ENCODE measurements at places on chromosomes 3 and 15.

GRCh38 chr15:67327737-67328136 is 73.2 kb downstream of the IQCH start:
- no peak for DNase-seq

DNA sequence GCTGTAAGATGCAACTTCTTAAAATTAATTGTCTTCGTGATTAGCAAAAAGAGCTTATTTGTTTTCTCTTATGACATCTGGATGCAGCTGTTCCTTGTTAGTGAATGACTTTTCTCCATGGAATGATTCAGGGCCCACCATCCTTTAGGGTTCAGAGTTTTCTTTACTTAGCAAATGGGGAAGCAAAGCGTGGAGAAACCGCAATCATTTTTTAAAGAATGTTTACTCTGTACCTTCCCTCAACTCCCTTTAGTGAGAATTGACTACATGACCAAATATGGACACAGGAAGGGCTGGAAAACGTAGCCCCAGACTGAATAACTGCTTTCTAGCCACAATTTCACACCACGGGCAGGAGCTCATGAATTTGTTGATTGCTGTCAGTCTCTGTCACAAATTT is 130.1 kb downstream of the EDEM1 start:
- DNase-seq: no peak

- no peak for DNase-seq
These were observed 141.5 kb downstream of the GADL1 start for GRCh38 chr3:30752970-30753369.

GRCh38 chr3:156474560-156475389 is 80.1 kb downstream of the SSR3 start:
- no peak for DNase-seq

GRCh38 chr3:15630646-15631350 is 29.3 kb downstream of the BTD start:
- no peak for DNase-seq

- no peak for DNase-seq
These were observed 12.3 kb upstream of the COL6A6 start for GRCh38 chr3:130504701-130505100.

- DNase-seq: no peak
These were observed 67.0 kb downstream of the CSNK1G1 start for GRCh38 chr15:64288999-64289398.

- DNase-seq: no peak
These were observed 990.4 kb upstream of the CADM2 start for GRCh38 chr3:83968356-83968755.

DNA sequence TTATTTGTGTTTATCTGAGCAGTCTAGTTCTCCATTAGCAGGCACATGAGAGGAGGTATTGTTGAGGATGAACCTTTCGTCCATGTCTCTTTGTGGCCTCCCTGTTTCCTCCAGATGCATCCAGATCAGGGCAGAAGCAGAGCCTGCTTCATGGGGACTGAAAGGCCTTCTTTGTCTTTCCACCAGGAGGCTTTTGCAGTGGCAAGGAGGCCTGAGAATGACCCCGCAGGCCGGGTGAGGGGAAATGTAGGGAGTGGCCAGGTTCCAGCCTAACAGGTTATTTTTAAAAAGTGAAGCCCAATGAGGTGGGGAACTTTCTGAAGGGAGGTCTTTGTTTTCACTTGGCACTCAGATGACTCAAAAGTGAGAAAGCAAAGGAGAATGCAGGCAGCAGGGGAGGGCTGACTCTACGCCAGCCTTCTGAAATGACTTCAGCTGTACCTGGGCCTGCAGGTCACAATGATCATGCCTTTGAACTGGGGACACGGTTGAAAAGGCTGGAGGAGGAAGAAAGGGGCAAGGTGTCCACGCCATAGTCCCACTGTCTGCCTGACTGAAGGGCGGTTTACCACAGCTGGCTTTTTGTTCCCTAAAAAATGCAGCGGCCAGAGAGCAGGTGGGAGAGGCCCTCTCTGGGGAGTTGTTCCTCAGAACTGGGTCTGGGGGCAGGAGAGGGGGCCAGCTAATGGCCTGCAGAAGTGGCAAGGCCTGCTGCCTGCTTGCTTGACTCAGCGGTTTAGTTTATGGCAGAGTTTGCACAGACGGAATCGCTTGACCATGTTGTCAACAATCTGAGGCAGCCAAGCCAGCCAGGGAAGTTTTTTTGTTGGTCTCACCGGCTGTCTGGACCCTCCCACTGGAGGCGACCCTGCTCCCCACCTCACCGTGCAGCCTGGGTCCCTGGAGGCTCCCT is 28.7 kb downstream of the CMTM7 start:
- no peak for DNase-seq

DNA sequence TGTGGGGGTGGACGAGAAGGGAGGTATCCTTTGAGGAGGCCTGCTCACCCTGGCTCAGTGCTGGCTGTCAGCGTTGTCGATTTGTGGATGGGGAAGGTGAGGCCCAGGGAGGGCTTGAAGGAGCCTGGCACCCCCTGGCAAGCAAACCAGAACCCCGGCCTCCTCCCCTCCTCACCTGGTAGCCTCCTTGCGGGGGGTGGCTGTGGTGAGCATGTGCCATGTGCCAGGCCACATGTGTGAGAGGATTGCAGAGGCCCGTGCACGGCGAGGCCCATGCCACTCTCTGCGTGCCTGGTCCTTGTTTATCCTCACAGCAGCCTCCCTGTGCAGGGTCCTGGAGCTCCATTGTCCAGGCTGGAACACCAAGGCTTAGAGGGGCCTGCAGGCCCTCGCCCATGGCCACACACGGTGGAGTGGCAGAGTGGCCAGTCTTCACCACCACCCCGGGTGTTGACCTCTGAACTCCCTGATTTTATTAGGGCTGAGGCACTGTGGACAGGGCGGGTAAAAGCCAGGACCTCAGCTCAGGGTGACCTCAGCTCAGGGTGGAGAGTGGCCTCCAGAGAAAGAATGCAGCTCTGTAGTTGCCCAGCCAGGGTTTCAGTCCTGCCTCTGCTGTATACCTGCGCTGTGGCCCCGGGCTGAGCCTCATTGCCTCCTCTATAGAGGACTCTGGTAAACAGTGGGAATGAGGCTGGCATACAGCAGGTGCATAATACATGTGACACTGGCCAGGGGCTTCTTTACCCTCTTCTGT is 29.1 kb downstream of the HDAC11 start:
- no peak for DNase-seq

DNA sequence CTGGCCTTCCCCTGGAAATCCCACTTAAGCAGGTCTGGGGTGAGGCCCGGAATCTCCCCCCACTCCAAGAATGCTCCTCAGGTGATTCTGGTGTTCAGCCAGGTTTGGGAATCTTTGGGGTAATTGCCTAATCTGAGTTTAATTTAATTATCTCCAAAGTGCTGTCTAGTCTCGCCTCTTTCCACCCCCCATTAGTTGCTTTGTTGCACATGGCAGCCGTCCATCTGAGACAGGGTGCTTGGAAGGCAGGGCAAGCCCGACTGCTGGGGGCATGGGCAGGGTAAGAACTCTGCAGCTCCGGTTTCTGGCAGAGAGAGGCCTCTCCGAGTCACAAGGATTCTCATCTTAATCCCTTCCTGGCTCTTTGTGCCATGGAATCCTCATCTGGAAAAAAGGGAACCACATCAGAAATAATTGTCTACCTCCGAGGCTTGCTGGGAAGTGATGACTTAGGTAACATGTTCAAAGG is 15.0 kb downstream of the IL17RD start:
- no peak for DNase-seq

DNA sequence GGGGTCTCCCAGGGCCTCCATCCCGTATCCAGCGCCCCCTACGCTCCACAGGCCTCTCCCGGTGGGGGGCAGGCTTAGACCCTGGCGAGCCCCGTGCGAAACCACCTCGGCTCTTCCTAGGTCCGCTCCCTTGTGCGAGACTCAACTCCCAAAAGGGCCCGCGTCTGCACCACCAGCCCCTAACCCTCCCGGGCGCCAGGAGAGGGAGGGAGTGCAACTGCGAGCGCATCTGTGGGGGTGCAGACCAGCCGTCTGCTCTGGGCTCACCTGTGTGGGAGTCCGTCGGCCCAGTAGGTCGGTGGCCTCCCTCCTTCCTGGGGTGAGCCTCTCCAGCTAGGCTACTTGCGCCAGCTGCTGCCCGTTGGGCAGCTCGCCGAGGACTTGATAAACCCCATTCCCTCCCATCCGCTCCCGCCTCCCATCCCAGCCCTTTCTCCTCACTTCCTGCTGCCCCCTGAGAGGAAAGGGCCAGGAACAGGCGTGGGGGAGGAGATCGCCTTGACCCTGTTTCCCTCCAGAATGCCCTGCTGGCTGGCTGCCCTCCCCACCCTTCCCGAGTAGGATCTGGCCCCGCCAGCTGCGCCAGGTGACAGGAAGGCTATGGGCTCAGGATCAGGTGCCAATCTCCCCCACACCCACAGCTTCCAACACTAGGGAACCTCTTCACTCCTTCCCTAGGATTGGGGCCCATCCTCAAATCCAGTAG is at the start of gene HYAL2:
Gene HYAL2, minus strand, starts transcription at position 360 of the 706 bp plus-strand sequence. CDS start 2,256 bp downstream, outside the sequence.
- DNase-seq: no peak

GRCh38 chr3:51355891-51356578 is 29.1 kb upstream of the MANF start:
- no peak for DNase-seq

- peak; percentile 13 for DNase-seq
These were observed at the start of gene PLCH1 for GRCh38 chr3:155744626-155745324. PLCH1 (minus strand) TSS chr3:155745071; CDS start chr3:155704224, 40,847 bp downstream.

- no peak for DNase-seq
These were observed 81.6 kb downstream of the FBN1 start for GRCh38 chr15:48563934-48564333.

DNA sequence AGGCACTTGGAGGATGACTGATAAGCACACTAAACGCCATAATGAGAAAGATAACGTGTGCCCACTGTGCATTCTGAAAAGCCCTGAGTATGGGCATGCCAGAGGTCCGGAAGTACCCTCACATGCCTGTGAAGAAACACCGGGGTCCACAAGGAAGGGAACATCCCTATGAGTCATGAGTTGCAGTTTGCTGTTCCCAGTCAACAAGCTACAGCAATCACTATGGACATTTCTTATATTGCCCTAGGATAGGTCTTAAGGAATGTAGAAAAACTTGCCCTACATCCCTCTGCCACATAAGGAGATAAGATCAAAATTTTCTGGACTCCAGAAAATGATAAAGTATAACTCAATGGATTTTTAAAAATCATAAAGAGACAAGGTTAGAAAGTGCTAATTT is 9.9 kb downstream of the MB21D2 start:
- DNase-seq: no peak

GRCh38 chr3:148631124-148631903 is 66.4 kb upstream of the AGTR1 start:
- no peak for DNase-seq

DNA sequence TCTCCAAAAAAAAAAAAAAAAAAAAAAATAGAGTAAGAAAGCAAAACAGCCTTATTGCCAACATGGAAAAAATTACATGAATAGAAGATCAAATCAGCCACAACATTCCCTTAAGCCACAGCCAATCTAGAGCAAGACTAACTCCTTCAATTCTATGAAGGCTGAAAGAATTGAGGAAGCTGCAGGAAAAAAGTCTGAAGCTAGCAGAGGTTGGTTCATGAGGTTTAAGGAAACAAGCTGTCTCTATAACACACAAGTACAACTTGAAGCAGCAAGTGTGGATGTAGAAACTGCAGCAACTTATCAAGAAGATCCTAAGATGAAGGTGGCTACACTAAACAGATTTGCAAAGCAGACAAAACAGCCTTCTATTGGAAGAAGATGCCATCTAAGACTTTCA is 9.3 kb downstream of the PARL start:
- DNase-seq: no peak

DNA sequence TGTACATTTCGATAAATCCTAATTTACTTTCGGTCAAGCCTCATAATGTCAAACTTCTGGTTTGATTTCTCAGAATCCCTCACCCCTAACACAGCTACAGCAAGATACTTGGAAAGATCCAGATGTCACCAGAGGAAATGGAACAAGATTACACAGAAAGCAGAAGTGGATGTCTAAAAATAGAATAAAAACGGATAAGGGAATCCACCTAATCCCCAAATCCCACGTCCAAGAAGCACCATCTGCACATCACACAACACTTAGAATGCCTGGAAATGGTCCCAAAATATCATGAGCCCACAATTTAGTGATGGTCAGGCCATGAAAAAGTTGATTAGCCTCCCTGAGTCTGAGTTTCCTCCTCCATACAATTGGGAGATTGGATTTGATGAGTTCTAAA is 61.7 kb downstream of the AGTR1 start:
- DNase-seq: no peak
